ENCODE measurements at places on chromosomes 1 and 21.

DNA sequence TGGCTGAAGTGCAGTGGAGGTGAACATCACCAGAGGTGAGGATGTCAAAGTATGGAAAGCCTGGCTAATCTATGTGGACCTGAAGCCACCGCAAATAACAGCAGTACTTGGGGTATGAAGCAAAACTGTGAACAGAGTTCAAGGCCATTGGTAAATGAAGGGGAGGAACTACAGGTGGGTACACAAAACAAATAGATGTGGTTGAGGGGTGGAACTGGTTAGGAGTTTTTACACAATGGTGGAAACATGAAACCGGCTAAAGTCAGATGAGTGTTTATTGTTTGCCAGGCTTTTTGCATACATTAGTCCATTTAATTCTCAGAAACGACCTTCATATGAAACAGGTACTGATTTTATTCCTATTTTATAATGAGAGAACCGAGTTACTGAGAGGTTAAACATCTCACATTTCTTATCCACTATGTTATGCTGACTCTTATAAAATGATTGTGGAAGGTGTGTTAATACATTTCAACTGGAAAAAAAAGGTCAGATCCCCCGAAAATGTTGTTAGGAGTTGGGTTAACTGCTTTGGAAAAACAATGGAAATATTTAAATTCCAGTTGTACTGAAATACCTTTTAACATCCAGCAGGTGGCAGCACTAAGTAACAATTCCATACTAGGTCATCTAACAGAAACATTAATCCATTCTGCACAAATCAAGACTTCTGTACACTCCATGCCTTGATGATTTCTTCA lies 44.3 kb upstream of the GTF2B start:
- DNase-seq, result no peak

DNA sequence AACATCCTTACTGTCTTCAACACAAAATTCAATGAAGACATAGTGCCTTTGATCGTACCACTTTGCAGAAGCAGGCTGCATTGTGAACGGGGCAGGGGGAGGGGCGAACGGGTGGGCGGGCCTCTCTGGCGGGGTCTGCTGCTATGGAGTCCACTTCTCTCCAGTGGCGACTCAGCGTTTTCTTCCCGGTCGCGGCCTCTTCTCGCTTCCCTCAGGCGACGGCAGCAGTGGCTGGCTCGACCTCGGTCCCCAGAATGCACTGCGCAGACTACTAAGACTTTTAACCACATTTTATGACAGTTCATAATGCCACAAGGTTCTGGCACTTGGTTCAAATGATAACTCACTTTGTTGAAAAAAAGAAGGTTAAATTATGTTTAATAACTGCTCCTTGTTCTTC lies 21.2 kb downstream of the GBP2 start:
- DNase-seq, result no peak

GRCh38 chr1:12478612-12478985 lies 139.4 kb downstream of the DHRS3 start:
- DNase-seq, result no peak

- DNase-seq, result no peak
These were observed 9.5 kb upstream of the LIN9 start for GRCh38 chr1:226318471-226318870.

DNA sequence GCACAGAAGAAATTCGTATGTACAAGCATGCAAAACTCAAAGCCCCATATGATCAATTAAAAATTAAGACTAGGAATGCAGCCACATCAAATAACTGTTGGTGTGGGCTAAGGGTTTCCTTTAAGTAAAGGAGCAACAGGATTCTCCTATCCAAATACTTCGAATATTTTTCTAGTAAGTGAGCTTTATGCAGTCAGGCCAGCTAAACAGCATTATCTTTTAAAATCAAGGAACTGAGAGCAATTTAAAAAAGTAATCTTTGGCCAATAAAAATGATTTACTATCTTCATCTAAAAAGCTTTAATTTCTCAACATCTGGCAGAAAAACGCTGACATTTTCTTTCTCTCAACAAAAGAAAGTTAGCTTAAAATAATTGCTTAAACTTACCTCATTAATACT lies 19.8 kb downstream of the CNN3 start:
- DNase-seq, result no peak

GRCh38 chr1:47707503-47707902 lies 269.7 kb downstream of the FOXD2 start:
- DNase-seq, result no peak

DNA sequence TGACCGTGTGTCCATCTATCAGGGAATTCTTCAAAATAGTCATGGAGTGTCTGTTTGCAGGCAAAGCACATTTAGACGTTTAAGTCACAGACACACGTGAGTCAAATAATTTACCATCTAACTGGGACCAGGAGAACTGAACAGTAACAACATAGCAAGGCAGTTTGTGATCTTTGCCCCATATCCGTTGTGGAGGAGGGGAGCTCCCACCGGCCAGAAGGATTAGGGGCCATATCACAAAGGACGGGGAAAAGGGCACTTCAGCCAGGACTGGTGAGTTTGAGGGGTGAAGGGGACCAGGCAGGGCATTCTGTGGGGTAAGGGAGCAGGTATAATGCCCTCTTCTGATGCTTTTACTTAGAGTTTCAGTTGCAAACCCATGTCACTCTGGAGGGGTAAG lies 22.9 kb downstream of the ELAPOR1 start:
- no peak for DNase-seq

DNA sequence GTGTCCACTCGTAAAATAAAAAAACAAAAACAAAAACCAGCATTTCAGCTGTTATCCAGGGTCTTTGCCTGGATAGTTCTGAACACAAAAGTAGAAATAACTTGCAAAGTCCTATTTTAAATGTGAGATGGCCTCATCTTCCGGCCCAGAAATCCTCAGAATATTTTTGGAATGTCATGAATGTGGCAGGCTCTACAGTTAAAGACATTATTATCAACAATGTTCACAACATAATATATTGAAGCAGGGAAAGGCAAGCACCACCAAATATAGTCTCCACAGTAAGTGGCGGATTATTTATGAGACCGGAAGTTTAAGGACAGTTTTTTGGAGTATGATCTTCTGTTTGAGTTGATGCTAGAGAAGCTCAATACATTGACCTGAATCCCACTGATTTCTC lies 1.2 kb upstream of the C1orf198 start:
- no peak for DNase-seq

GRCh38 chr1:226063224-226063976 lies 884 bp downstream of the H3-3A start:
- peak; percentile 15 for DNase-seq

DNA sequence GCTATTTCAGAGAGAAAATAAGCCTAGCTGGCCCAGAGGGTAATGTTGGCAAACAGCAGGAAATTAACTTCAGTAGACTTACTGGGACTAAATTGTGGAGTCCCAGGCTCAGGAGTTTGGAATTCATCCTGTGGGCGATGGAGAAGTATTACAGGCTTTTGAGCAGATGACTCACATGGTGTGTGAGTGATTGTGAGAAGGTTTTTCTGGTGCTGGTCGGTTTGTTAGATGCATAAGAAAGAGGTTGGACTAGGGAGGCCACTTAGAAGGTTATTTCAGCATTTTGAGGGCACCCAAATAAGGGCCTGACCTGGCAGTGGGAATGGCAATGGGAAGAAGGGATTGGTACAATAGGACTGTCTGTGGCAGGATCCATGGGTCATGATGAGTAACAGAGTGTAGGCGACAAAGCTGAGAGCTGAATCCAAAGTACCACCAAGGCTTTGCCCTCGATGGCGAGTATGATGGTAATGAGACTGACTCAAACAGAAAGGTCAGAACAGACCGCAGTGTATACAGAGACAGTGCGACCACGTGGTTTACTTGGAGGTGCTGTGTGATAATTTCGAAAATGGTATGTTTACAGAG lies 69.2 kb upstream of the KIF26B start:
- DNase-seq, result no peak

DNA sequence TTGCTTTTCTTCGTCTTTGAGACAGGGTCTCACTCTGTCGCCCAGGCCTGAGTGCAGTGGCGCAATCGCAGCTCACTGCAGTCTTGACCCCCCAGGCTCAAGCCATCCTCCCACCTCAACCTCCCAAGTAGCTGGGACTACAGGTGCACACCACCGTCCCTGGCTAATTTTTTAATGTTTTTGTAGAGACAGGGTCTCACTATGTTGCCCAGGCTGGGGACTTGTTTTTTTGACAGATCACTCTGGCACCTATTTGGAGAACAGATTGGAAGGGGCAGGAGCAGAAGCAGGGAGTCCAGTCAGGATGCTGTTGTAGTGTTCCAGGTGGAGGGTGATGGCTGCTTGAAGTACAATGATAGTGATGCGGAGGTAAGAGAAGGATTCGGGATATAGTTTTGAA lies 12.7 kb upstream of the KDM4A start:
- no peak for DNase-seq

- no peak for DNase-seq
These were observed 450.3 kb upstream of the ZP4 start for GRCh38 chr1:238340989-238341388.

DNA sequence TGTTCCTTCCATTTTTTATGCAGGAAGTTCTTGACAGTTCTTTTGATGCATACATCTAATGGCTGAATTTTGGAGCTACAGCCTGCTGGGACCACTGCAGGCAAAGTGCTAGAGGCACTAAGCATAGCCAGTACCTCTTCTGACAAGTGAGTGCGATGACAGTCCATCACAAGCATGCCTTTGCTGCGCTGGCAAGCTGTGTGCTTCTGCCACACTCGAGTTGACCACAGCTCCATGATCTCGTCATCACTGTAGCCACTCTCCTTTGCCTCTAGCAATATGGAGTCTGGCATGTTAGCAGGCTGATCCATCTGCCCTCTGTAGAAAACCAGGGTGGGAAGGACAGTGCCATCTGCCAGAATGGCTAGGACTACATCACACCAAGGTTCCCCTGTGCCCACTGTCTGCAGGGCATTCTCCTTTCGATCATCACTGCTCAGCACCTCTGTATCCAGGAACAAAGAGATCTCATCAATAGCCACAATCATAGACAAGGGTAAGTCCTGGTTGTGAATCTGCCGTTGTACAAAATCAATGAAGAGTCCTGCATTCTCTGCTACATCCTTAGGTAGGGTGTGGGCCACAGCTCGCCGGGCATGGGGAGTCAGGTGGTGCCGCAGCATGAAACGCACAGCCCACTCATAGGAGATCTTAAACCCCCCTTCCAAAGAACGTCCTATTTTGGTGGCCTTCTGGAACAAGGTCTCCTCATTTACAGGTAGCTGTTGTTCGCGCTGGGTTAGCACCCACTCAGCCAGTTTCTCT lies 6.0 kb downstream of the PSMB4 start:
- DNase-seq, result no peak

DNA sequence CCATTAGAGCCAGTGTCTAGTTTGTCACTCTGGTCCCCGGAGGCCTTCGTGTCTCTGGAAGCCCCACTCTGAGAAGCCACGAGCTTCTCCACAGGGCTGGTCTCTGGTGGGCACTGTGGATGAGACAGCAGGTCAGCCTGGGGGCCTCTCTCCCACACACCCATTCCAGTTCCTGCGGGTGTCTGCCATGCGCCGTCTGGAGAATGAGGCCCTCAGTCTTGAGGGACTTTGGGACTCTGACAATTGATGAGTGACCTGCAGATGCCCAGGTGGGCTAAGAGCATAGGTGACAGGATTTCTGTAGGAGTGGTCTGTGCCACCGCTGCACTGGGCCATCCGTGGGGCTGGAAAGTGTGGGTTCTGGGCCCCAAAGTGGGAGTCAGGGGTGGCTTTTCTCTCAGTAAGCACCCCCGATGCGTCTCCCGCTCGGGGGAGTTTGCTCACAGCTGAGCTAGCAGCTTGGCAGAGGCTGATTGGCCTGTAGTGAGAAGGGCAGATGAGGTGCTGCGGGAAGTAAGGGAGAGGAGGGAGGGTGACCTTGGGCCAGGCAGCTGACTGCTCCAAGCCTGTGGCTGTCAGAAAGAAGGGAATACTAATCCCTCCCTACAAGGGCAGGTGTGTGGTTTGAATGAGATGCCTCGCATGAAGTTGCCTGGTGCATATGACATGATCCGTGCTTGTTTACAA lies 26.4 kb downstream of the LHX4 start:
- no peak for DNase-seq

DNA sequence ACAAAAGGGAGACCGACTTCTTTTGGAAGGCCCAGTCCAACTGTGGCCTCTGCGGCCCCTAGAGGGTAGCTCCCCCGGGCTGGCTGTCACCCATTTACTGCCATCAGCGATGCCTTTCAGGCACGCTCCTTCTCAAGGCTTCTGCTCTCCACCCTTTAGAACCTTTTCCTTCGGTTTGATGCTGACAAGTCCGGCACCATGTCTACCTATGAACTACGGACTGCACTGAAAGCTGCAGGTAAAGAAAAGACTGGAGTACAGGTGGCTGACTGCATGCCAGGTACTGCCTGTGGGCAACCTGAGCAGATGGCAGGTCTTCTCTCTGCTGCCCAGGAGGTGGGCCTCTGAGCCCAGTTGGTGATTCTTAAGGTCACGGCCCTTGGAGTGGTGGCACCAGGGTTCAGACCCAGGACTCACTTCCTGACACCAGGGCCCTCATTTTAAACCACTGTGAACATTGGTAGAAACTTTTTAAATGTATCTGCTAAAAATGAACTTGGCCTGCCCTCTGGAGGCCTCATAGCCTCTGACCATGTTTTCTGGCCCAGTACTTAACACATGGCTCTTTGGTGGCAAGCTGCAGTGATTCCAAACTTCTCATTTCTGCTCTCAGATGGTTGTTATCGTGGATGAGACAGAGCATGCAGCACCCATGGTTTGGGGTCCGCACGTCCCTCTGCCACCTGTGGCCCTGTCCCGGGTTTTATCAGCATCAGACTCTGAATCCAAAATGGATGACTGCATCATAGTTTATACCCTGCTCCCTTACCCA lies 45.7 kb downstream of the CAPN9 start:
- no peak for DNase-seq
